ENCODE measurements at places on chromosomes 6 and 20.

- DNase-seq: no peak
Measured at GRCh38 chr20:55200317-55200716, 724.9 kb downstream of the DOK5 start.

GRCh38 chr6:8131265-8131897 is 29.0 kb upstream of the EEF1E1 start:
- DNase-seq: peak; percentile 19

DNA sequence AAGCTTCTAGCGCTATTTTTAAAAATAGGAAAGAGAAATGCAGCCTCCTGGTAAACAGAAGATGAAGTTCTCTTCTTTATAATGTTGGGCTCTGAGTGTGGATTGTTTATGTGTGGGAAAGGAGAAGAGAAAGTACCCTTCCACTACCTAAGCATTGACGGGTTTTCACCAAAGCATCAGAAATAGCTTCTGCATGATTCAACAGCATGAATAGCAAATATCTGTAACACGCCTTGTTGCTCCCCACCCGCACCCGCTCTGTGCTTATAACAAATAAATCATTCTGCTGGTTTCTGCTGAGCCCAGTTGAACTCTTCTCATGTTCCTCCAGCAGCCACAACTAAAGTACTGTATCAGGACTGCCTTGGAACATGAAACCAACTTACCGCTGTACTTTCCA is 20.7 kb downstream of the TXLNB start:
- DNase-seq: no peak

- DNase-seq: peak; percentile 74
Measured at GRCh38 chr6:149233056-149233715, 84.3 kb upstream of the TAB2 start.

- DNase-seq: no peak
Measured at GRCh38 chr6:8027965-8028651, 36.1 kb downstream of the BLOC1S5 start.

GRCh38 chr6:12927746-12928145 is 211.2 kb downstream of the PHACTR1 start:
- no peak for DNase-seq

DNA sequence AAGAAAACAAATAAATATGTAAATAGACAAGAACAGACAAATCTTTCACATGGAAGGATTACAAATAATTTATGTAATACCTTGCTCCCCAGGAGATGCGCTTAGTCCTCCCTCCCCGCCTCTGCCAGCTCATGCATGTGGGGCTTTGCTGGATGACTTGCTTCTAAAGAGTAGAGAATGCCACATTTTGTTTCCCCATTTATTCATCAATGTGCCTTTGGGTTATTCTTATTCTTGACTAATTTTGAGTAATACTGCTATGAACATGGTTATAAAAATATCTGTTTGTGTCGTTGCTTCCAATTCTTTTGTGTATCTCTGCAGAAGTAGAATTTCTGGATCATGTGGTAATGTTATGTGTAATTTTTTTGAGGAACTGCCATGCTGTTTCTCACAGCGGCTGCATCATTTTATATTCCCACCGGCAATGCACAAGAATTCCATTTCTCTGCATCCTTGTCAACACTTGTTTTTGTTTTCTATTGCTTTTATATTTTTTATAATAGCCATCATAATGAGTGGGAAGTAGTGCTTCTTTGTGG is 23.8 kb upstream of the DUSP22 start:
- no peak for DNase-seq

DNA sequence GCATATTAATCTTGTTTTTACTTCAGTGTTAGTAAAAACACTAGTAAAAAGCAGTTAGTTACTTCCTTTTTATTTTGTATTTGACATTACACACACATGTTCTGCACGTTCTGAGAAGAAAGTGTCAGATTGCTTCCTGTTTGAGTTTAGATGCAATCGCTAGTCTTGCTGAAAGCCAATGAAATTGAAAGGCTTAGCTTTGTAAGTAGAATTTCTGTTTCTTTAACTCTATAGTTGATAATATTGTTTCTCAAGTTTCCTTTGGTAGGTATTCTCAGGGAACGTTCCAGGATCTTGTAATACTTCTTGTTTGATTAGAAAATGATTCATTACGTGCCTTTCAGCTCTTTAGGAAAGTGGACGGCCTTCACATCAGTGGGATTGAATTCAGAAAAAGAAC is 55.0 kb downstream of the CDKAL1 start:
- DNase-seq: no peak

DNA sequence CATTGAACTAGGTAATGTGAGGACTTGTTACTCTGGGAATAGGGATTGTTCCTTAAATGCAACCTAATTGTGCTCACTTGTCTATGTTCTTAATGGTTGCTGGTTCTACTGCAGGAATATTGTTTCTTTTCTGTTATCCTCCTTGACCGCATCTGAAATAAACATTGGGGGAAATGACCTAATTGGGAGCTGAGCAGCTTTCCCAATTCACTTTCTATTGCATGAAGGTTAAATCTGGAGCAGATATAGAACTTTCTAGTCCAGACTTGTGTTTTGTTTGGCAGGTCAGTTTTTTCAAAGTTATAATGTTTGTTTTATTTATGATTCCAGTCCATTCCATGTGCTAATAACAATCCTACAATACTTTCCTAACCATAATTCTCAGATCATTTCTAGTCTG is 981.0 kb upstream of the CITED2 start:
- no peak for DNase-seq

- no peak for DNase-seq
Measured at GRCh38 chr6:54467384-54467783, 159.1 kb downstream of the TINAG start.

DNA sequence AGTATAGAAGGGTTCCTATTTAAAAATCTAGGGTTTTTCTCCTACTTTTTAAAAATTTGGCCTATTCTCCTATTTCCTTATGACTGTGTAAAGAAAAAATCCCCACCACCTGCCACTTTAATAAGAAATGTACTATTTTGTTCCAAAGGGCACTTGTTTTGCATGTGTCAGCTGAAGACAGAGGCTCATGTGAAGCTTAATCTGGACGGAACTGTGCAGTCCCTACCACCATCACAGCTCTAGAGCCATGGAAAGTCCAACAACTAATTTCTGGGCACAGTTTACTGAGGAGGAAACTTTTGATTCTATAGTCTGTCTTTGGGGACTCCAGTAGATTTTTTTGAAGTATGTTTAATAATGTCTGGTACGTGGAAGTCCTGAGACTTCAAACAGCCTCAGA is 60.0 kb upstream of the AHI1 start:
- no peak for DNase-seq

DNA sequence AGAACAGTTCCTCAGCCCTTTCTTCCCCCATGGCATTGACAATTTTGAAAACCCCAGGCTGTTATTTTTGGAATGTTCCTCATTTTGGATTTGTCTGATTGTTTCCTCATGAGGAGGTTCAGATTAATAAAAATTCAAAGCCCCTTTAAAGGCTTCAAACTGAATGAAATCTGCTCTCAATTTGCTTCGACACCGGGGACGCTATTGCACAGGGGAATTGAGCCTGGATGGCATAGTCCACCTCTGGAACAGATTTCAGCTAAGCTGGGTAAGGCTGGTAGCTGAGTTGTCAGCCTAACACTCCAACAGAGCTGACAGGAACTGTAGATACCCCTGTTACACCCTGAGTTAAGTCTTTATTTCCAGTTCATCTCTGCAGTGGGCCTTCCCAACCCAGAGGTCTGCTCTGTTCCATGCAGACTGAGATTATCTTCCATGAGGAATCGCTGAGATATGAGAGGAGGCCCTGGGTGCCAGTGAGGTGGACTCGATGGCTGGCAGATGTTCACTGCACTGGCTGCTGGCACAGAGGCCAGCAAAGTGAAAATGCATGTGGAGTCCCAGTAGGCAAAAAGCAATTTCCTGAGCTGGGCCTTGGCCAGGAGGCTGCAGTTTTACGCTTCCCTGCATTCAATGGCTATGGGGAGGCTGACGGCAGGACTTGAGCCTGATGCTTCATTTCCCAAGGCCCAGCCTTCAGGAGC is 73.3 kb upstream of the PAX1 start:
- no peak for DNase-seq

DNA sequence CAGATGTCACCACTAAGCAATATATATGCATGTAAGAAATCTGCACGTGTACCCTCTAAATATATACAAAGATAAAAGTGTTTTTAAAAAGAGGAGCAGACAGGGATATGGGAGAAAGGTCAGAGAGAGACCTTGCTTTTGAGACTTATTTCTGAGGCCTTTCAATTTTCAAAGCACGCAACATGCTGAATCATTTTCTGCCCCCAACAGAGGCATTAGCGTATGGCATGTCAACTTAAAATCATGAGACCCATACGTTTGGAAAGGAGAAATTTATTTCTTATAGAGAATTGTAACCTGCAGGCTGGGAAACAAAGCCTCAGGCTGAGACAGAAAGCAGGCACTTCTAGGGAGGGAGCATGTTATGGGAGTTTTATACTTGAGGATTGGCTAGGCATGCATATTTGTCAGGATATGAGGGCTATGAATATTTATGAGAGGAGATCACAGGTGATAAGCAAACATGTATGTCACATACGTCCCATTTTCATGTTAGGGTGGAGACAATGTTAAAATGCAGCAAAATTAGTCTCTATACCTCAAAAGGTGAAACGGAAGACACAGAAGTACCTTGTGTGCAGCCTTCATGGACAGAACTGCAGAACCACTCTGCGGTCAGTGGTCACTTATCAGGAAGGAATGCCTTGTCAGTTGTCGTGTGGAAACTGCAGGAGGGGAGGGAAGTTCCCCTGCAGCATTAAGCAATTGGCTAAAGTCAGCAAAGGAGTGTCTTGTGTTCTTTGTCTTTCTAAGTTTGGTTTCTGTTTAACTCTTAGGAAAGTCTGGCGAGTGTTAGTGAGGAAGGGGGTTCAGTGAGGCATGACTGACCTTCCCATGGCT is 6.3 kb upstream of the GABRR2 start:
- DNase-seq: no peak

GRCh38 chr6:127176146-127176545 is 57.7 kb downstream of the RSPO3 start:
- no peak for DNase-seq

DNA sequence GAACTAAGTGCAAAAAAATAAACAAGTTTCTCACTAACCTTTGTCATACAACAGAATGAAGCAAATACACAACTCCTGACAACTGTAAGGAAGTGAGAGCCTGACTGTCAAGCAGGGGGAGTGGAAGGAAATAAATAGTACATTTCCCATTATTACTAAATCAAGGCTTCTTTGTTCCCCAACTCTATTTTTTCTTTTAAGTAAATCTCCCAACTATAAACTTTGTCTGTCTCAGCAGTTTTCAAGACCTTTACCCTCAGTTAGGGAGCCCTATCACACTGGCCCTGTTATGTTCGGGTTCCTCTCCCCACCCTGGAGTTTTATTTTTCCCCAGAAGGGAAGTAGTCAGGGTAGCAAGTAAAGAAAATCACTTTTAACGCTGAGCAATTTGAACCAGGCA is 24.1 kb upstream of the IPCEF1 start:
- DNase-seq: no peak

DNA sequence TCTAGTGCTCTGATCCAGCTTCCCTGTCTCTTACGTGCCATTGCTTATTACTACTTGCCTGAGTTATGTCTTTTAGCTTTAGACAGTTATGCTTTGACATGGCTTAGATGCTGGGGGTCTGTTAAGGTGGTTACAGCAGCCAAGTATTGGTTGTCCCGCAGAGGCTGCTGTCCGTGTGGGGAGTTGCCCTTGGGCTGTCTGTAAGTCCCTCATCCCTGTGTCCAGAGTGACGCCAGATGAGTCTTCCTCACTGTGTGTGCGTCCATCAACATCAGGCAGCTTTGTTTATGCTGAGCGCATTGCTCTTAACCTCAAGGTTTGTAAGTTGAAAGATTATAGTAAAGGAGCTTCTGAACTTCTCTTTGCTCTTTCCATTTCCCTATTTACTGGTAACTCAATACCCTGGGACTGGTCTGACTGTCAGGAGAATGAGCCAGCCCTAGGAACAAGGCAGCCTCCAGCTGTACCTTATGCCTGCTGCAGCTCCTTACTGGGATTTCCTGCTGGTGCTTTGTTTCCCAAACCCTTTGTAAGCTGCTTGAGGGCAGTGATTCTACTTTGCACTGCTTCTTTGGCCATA is 7.2 kb downstream of the FAM120B start:
- DNase-seq: no peak

- peak; percentile 45 for DNase-seq
Measured at GRCh38 chr6:105484238-105485161, 81.6 kb upstream of the PREP start.

DNA sequence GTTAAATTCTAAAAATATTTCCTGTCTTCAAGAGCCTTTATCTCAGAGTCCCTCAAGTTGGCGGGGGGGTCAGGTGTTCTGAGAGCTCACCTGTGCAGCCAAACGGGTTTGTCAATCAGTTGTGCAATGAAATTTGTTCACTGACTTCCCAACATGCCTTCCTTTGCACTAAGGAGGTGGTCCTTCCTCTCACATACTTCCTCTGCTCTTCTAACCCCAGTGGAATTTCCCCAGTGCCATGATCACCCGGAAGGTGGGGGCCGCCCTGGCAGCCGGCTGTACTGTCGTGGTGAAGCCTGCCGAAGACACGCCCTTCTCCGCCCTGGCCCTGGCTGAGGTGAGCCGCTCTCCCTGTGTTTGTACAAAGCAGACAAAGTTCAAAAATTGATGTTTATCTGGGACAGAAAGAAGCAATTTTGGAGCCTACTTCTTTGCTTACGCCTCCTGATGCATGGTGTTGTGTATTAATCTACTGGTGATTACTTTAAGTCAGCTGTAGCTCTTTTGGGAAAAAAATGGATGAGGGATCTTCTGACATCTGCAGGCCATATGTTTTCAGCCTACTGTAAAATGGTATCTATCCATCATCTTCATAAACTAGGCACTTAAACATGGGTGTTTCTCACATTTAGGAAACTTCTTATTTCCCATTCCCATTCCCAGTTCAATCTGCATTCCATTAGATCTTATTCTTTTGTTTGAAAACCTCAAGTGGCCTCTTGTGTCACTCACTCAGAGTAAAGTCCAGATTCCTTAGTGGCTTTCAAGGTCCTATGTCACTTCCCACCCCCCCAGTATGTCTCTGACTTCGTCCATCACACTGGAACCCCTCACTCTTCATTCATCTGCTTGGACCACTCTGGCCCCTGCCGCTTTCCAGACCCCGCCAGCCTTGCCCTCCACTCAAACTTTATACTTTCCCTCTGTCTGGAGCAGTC is 10.1 kb downstream of the ALDH5A1 start:
- DNase-seq: no peak

GRCh38 chr6:110688661-110689268 is 126.5 kb downstream of the CDK19 start:
- DNase-seq: no peak

DNA sequence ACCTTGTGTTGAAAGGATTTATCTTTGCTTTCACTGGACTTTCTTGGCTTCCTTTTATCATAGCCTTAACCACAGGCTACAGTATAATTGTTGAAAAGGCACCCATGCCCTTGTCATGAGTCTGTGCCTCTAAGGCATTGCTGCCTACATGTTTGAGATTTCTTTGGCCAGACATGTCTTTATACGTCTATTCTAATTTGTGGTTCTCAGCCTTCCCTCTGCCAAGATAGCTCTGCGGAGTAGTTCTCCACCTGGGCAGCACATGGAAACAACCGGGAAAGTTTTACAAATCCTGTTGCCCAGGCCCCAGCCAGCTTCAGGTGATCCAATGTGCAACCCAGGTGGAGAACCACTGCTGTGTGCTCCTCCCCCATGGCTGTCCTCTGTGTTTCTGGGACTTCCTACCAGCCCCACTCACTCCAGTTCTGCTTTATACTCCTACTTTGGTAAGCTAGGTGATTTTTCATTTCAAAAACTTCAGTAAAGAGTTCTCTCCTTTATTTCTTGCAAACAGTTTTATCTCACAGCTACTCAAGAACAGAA is 159.6 kb upstream of the MYLIP start:
- DNase-seq: no peak
